GM04504 (cell line): ENCODE measurements at places on chromosomes 5 and 9.

- no peak for DNase-seq
Observed at GRCh38 chr5:157219491-157220271, 39.0 kb downstream of the ITK start.

DNA sequence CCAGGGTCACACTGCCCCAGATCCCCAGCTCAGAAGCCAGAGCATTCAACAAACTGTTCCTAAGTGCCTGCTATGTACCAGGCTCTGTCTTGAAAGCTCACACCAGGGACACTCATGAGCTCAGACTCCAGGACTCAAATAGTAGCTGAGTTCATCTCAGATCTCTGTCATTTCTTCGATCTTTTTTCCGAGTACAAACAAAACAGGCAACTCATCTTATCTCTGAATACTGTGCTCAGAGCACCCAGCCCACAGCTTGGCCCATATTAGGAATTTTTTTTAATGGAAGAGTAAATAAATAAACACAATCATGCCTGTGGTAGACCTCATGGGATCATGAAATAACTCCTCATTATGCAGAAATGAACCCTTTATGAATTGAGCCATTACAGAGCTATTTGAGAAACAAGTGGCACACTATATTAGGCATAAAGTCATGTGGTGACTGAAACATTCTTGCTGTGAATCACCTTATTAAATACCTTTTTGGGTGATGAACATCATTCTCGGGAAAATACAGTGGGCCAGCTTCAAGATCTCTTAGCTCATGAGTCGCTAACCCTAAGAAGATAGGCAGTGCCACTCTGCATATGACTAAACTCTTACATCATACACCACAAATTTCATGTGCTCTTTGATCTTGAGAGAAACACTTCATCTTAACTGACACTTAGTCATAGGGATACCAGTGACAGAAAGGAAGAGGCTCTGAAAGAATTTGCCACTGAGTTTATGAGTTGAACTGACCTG is 9.9 kb downstream of the SH3RF2 start:
- DNase-seq: no peak

DNA sequence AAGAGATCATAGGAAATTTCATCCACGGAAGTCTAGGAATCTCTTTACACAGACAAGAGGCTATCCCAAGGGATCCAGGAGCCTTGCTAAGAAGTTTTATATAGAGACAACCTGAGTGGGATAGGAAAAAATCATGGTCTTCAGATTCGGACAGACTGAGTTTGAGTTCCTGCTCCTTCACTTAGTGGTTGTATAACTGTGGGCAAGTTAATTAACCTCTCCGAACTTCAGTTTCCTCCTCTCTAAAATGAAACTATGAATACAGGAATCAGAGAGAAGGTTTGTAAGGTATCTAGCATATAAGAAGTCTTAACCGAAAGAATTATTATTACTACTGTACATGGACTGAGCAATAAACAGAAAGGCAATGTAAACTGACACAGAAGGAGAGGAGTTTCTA is 35.1 kb downstream of the NR2F1-AS1 start:
- no peak for DNase-seq

GRCh38 chr9:92141144-92142129 is 26.2 kb upstream of the SPTLC1 start:
- no peak for DNase-seq

DNA sequence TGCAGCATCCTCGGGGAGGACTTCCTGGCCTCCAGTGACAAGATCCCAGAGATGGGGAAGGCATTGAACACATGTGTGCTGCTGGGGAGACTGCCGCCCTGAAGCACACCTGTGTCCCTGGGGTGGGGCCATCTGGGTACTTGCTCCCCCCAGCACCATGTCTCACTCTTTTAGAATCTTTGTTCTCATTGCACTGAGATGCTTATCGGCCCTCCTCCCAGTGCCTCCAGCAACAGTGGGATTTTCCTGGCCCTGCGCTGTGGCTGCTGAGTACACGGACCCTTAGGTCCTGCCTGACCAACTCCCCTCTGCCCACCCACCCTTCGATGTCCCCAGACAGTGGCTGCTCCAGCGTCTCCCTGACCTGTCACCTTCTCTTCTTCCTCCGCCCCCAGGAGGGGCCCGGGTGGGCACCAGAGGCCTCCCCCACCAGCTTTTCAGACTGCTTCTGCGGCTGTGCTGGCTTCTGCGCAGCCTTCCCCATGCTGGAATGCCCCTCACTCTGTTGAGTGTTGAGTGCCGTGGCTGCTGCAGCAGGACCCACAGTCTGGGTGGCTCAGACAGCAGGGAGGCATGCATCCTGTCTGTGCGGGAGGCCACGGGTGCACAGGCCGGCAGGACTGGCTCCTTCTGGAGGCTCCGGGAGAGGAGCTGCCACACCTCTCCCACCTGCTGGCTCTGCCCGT is 145.9 kb upstream of the IRX2 start:
- DNase-seq: no peak

- DNase-seq: no peak
Observed at GRCh38 chr5:126866851-126867636, 90.1 kb downstream of the LMNB1 start.
